Body of pancreas (tissue), 4 donors: ENCODE measurements at places on chromosomes 6 and 20.

DNA sequence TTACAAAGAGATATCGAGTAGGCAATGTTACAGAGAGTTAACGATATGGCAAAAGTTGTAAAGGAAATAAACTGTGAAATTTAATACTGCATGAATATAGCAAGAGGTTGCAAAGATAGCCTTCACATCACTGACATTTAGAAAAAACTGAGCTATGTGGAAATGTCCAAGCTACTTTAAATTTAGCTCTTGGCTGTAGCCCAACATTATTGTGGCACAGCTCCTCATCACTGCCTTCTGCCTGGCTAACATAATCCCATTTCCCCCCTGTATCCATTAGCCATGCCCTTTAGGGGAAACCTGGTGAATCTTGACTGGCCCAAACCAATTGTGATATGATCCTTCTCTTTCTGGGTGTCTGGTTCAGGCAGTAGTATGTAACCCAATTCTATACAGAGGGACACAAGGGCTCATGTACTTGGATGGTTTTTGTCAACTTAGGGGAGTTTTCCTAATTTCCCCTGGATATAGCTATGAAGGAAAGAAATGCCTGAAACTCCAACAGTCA lies 115.4 kb downstream of the PFDN4 start:
- DNase-seq, result no peak

GRCh38 chr20:52760791-52761190 lies 211.4 kb upstream of the TSHZ2 start:
- DNase-seq, result no peak

GRCh38 chr6:35147486-35147885 lies 6.3 kb upstream of the TCP11 start:
- no peak for DNase-seq

GRCh38 chr6:160036331-160036695 lies 67.4 kb downstream of the IGF2R start:
- DNase-seq, result no peak

- DNase-seq, result no peak
Observed at GRCh38 chr6:156098839-156099238, 643.2 kb upstream of the NOX3 start.

GRCh38 chr6:6399568-6399967 lies 79.1 kb upstream of the F13A1 start:
- no peak for DNase-seq

DNA sequence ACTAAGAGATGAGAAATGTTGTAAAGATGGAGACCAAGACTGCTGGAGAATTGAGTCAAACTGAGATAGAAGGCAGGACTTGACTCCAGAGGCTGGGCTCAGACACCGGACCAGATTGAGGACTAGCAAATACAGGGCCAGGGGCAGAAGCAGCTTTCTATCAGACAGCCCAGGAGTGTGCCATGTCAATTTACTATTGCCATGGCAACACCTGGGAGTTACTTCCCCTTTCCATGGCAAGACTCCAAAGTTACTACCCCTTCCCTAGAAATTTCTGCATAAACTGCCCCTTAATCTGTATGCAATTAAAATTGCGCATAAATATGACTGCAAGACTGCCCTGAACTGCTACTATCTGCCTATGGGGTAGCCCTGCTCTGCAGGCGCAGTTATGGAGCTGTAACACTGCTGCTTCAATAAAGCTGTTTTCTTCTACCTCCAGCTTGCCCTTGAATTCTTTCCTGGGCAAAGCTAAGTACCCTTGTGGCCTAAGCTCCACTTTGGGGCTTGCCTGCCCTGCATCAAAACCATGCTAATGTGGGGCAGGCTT lies 90.1 kb upstream of the EDN1 start:
- no peak for DNase-seq

- no peak for DNase-seq
Observed at GRCh38 chr20:57198132-57199072, 68.0 kb downstream of the BMP7 start.

DNA sequence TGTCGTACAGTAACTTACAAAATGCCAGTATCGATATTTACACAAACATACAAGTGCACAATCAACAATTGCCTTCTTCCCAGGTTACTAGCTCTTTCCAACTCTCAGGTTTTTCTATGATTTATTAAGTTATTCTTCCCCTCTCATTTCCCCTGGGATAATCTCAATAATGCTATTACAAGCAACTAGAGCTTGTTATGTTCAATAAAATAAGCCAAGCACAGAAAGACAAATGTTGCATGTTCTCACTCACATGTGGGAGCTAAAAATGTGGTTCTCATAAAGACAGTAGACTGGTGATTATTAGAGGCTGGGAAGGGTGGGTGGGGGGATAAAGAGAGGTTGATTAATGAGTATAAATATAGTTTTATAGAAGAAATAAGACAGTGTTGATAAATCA lies 577.1 kb downstream of the HACE1 start:
- no peak for DNase-seq

DNA sequence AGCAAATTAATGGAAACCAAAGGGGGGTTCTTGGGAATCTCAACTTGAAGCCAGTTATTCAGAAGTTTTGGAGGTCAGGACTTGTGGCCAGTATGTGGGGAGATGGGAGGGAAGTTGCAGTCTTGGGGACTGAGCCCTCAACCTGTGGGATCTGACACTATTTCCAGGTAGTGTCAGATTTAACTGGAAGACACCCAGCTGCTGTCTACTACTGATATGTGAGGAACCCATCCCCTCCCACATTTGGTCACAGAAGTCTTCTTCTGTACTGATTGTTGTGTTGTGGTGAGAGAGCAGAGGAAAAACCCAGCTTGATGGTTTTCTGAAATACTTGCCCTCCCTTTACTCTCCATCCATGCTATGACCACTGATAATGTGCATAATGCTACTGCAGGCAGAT lies 134.0 kb downstream of the QRSL1 start:
- no peak for DNase-seq

GRCh38 chr6:39508515-39508914 lies 186.0 kb upstream of the KCNK16 start:
- DNase-seq, result no peak

DNA sequence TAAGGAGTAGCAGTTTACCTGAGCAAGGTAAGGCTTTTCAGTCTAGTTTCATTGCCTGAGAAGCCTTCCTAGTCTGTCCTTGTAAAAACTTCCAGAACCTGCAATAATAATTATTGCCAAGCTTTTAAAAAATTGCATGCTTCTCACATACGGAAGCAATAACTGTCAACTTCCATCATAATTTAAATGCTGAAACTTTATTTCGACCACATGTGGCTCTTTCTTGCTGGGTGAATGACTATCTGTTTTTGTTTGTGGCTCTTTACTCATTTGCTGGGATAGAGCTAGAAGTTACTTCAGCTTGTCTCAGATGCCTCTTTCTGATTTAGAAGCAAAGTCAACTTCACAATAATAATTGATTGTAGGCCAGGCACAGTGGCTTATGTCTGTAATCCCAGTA lies 95.9 kb upstream of the COL21A1 start:
- no peak for DNase-seq

DNA sequence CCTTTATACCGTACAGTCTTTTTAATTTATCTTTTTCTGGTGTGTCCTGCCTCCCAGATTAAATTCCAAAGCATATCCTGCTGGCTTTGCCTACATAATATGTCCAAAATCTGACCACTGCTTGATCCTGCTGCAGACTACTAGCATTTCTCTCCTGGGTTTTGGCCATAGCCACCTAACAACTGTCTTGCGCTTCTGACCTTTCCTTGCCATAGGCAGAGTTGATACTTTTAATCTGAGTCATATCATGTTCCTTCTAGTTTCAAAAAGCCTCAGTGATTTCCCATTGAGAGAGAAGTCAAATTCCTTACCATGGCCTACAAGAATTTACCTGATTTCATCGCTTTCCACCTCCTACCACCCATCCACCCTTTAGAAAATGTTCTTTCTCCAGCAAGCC lies 104.8 kb downstream of the BCKDHB start:
- DNase-seq, result no peak

DNA sequence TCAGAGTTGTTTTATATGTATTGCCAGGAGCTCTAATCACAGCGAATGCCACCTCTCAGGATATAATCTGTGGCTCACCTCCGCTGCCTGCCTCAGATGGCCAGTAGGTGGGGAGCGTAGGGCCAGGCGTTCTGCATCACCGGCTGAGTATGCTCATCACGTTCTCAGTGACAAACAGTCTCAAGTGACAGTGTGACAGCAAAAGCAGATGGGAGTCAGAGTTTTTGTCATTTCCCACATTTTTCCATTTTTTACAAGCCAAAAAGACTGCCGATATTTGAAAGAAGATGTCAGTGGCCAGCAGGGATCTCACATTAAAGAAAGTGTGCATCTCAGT lies 208.7 kb downstream of the ALDH8A1 start:
- no peak for DNase-seq

GRCh38 chr6:12782136-12782535 lies 65.6 kb downstream of the PHACTR1 start:
- no peak for DNase-seq

DNA sequence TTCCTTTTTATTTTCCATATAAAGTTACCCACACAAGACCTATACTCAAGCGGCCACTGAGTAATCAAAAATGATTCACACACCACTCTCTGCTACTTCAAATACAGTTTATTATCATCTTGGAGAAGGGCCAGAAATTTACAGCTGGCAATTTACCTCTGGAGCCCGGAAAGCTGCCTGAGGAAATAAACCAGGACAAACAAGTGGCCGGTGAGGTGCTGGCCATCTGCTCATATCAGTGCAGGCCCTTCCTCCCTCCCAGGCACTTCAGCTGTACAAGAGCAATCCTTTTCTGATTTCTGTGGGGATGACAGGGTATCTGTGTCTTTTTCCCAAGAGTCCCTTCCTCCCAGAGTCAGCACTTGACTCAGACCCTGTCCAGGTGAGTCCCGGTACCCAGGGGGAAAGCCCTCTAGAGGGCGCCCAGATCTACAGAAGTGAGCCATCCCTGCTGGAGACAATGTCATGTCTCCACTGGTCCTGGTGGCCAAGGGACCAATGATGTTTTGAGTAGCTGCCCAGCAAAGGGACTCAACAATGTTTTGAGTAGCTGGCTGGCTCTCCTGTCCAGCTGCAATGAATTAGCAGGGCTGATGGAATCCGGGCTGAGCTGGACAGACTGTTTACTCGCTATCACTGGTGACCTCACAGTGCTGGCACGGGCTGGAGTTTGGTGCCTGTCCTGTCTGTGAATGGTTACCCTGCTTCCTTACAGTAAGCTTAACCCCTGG lies 23.6 kb downstream of the LRP11 start:
- peak; percentile 89 for DNase-seq

DNA sequence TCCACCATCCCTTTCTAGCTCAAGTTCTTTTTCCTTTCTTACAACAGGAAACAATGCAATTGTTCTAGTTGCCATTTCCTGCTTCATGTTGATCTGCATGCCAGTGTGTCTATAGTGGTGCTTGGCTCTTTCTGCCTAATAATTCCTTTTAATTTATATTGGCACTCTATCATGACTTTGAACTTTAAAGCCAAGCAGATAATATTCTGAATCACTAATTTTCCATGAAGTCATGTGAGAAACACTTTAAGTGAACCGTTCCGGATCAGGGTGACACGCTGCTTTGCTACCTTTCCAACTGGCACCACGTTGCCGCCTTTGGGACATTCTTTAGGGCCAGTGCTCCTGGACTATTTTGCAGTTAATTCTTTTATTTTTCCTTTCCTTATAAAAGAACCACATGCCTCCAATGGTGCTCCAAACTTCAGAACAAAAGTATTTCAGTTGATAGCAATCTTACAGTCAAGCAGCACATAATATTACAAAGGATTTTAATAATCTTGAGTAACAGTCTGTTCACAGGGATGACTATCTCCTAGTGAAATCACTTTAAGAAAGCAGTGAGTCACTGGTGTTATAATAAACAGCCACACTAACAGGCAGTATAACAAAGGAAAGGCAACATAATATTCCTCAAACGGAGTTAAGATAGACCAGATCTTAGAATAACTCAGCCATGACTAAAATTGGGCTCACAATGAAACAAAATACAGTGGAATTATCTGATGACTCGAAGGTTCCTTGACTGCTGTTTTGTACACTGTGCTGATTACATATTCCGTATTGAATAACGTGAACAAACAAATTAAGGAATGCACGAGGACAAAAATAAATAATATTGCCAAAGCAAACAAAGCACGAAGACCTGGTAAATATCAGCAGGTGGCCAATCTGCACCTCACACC lies 19.0 kb upstream of the BLOC1S5 start:
- DNase-seq, result peak; percentile 54

DNA sequence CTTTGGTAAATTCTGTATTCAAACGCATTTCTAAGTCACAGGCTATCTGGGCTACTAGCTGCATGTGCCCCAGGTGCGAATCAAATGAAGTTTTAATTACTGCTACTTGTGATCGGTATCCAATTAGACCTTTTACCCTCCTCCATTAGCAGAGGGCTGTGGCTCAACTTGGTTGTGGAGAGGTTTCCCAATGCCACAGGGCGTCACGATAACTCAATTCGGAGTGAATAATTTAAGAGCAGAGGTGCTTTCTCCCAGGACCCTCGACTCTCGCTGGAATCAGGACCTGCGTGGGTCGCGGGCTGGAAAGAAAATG lies 640 bp downstream of the SAYSD1 start:
- no peak for DNase-seq

- DNase-seq, result no peak
Observed at GRCh38 chr6:124963416-124963785, 1.2 kb downstream of the RNF217 start.

- no peak for DNase-seq
Observed at GRCh38 chr20:46350986-46351267, 42.6 kb upstream of the CDH22 start.

GRCh38 chr20:47133809-47134456 lies 222.6 kb downstream of the ZMYND8 start:
- DNase-seq, result no peak

DNA sequence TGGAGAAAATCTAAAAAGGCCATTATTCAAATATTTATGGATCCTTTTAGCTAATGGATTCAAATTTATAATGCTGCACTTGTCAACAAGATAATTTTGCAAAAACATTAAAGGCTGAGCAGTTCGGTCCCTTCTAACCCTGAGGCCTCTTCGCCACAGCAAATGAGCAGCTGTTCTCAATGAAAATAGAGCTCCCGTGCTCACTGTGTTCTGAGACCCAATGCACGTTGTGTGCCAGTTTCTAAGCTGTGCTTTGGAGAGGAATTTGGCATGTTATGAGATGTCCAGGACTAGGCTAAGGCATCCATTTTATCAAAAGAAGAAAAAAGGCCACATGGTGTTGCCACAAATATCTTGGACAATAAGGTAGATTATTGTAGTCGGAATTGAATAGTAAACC lies 220.1 kb upstream of the TSHZ2 start:
- no peak for DNase-seq

- DNase-seq, result no peak
Observed at GRCh38 chr6:13526357-13526726, 38.9 kb upstream of the GFOD1 start.

GRCh38 chr6:63644668-63645326 lies 9.2 kb downstream of the PHF3 start:
- DNase-seq, result no peak

GRCh38 chr6:138528137-138528536 lies 28.8 kb upstream of the NHSL1 start:
- no peak for DNase-seq

- DNase-seq, result no peak
Observed at GRCh38 chr6:113121571-113121970, 735.6 kb upstream of the MARCKS start.
